Activated T-helper 1 cell treated with anti-CD3 and anti-CD28 coated beads, Interleukin-2, amount 50 U/mL, for 16 hours (primary cell): ENCODE measurements at places on chromosomes 12 and 14.

DNA sequence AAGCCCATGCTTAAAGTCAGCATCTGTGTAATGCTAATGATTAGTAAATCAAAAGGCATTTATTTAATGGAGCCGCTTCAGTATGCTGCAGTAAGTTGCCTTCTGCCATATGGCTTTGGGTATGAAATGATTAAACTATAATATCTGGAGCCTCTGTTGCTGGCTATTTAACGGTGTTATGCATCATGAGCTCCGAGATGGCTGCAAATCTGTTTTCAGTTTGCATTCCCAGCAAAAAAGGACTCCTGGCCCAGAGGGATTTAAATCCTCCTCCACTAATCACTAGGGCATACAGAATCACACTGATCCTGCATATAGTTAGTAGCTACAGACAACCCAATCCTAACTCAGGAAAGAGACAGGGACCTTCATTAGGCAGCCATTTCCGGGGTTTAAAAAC lies 171.5 kb upstream of the EEA1 start:
- no peak for DNase-seq

DNA sequence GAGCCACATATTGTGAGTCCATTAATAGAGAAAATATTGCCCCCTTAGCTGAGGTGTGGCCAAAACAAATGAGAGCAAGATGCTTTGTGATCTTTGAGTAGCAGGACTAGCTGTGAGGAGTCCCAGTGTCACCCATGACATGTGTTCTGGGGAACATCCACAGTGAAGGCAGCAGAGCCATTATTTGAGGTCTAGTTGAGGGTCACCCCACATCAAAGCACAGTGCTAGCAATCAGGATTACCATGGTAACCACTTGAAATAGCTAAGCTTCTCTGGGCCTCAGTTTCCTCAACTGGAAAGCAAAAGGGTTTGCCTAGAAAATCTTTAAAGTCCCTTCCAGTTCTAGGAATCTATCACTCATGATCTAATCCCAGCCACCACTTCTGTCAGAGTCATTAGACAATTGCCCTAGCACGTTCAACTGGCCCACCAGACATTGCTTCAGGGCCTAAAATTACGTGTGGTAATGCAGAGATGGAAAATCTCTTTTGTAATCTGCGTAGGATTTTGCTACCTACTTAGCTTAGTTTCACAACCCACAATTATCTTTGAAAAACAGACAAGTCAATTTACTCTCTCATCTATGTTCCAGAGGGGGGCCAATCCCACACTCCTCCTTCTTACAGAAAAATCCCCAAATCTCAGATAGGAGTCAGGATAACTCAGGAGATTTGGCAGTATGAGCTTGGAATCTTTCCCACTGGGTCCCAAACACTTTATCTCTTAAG lies 251.2 kb upstream of the EGLN3 start:
- no peak for DNase-seq

- peak; percentile 5 for DNase-seq
Measured at GRCh38 chr14:88791629-88792472, 902 bp downstream of the EML5 start.

- DNase-seq: no peak
Measured at GRCh38 chr14:96268431-96269358, 12.7 kb downstream of the BDKRB1 start.

DNA sequence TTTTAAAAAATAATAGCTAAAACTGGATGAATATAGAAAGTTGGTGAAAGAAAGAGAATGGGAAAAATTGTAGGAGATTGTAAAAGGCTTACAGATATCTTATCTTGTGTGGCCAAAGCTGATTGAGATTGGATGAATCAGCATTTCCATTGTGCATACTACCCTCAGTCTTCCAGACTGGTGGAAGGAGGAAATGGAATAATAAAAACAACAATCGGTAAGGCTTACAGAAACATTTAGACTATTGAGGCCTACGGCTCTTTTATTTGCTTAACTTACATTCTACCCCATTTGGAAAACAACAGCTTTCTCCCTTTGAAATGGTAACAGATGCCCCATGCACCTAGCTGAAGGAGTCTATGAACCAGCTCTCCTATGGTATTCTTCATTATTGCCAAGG lies 129.8 kb downstream of the PTPRB start:
- DNase-seq: no peak

GRCh38 chr14:52380294-52380693 lies 66.2 kb downstream of the PTGER2 start:
- DNase-seq: no peak

DNA sequence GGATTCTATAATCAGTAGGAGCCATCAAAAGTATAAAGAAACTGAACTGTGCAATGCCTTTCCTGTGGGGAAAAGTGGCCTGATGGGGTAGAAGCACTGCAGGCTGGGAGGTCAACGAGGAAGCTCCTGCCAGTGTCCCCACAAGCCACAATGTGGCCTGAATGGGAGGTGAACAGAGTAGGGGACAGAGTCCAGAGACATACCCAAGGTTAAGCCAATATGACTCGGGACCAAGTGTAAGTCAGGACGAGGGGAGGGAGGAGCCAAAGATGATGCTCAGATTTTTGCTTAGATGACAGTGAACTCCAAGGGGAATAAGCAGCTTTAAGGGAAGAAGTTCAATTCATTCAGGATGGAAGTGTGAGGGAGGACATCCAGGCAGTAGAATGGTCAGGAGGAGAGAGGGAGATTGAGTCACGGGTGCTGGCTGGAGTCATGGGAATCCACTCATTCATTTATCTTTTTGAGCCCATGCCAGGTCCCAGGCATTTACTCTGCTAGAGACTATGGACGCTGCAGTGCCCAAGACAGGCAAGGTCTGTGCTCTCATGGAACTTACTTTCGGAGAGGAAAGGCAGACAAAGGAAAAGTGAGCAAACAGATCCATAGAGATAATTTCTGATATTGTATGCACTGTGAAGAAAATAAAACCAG lies 29.1 kb downstream of the DPF3 start:
- no peak for DNase-seq

DNA sequence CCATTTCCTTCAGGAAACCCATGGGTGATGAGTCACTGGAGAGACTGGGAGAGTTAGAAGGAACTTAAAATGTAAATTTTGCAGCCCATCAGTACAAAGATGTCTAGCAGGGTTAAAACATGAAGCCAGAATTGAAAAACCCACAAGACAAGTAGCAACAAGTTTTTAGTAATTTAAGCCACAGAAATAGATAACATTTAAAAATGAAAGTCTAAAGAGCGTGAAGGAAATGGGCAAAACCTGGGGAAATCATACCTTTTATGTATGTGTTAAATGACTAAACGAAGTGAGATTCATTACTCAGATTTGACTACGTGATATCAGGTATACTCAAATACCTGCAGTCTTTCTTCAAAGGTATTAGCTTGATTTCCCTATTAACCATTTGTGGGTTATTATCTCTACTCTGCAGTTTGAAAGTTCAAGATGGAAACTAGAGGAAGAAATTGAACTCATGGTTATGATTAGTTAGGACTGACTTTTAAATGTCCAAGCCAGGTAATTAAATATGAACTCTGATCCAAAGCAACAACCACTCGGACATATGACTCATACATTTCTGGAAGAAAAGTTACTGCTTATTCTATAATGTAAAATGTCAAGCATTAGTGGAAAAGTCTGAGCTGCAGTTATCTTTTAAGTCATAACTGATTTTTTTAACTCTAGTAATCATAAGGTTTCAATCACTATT lies 84.1 kb downstream of the ITPR2 start:
- no peak for DNase-seq

DNA sequence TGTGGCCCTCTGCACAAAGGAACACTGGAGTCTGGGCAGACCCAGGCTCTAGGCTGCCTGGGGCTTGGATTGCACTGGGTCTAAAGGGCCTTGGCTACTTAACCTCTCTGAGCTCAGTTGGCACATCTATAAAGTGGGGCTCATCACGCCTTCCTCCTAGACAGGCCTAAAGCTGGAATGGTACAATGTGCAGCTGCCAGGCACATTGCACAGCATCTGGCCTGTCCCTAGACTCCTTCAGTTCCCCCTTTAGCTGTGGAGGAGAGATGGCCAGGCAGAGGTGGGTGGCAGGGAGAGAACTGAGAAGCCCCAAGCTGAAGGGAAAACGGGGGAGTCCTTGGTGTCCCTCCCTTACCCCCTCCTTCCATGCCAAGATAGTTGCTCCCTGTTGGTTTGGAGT lies 10.8 kb downstream of the IRF2BPL start:
- no peak for DNase-seq

- DNase-seq: no peak
Measured at GRCh38 chr14:33451211-33451610, 499.7 kb downstream of the EGLN3 start.

- no peak for DNase-seq
Measured at GRCh38 chr14:93281937-93282336, 50.9 kb downstream of the BTBD7 start.
